ENCODE measurements at places on chromosomes 5 and 9. TPM values are rescaled to one million over a fixed set of nuclear protein-coding genes. Genes with fewer than 3 reads are reported as not detected.
A peak's percentile ranks its signal among the peaks of the same experiment; 100 is the strongest.

GRCh38 chr9:68844631-68845612 lies 139.9 kb downstream of the PIP5K1B start:
- no peak for DNase-seq

DNA sequence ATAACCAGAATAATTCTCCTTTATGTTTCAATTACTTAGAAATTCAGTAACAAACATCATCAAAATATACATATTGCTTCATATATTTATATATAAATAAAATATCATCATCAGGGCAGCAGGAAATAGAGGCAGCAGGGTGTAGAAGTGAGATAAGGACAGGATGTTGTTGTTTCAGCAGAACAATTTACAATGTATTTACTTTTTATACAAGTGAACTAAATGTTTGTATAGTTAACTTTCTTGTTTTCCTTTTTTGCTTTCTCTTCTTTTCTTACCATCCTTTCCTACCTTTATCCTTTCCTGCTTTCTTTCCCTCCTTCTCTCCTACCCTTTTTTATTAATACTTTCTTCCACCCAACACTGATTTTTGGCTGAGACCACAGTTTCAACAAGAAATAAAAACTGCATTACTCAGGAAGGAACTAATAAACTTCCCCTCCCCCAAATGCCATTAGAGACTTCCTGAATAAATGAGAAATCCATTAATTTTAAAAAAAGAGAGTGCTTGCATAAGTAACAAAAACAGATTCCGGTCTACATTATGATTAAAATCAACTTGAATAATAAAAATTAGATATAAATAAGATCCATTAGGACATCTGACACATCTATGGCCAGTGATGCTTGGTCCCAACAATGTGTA lies 159.8 kb upstream of the ACOT12 start:
- no peak for DNase-seq

DNA sequence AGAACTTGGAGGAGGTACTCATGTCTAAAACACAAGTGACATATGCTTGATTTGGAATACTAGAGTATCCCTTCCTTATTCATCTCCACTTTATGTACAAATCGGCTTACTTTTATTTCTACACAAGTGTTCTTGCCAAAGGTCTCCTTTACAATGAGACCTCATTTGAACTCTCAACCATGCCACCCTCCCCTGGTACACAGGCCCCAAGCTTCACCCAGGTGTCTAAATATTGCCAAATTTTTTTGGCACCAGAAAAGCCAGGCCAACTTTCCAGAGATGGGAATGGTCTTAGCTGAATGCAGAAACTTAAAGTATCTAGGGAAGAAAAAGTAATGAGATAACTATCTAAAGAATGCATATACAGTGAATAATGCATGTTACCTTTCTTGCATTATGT lies 18.9 kb downstream of the LYSMD3 start:
- DNase-seq, result no peak

The TPM2 gene
- total RNA-seq, result 110 TPM

DNA sequence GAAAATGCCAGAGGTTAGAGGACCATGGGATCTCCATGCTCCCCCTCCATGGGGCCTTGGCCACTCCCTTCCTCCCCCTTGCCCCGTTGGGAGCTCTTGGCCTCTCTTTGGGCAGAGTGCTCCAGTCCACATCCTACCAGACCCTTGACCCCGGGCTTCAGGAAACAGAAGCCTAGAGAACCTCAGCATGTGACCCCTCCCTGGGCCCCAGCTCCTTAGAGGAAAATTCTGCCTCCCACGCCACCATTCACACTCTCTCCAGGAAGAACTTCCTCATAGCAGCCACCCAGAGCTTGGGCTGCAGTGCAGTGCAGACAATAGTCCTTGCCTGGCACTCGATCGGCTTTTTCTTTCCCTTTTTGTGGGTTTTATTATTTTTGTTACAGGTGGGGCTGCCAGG lies 6.0 kb downstream of the LHX6 start:
- DNase-seq, result no peak

DNA sequence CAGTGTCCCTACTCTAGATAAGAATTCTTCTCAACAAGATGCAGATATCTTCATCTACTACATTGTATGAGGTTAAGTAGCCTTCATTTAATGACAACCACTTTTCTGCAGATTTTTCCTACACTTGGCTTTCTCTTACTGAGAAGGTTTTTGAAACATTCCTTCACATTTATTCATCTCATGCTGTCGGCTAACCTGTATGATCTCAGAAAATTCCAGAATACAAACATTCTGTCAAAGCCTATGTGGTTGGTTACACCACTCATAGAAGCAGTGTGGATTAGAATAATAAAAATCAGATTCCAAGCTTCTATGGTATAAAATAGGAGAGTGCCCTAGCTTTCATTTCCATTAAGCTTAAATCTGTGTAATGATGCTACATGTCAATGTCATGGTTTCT lies 39.4 kb upstream of the ERCC6L2 start:
- no peak for DNase-seq

DNA sequence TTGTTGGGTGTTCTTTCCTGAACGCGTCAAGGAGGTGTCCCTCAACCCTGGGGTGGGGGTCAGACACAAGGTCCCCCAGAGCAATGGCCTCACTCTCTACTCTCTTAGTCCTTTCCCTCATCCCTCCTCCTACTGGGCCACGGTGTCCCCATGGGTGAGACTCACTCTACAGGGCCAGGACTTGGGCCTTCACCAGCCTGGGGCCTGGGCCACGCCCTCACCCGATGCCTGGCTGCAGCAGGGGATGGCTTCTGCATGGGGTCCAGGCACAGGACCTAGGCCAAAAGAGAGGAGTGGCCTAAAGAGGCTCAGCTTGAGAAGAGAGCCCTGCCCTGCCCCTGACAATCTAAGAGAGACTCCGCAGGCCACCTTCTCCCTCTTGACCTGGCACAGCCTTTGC lies 5.8 kb downstream of the LCN12 start:
- DNase-seq, result no peak

- DNase-seq, result no peak
Measured at GRCh38 chr9:5449521-5450358, 602 bp upstream of the CD274 start.

The HAVCR2 gene
- 33.8 TPM for total RNA-seq

The FOXD4L5 gene
- total RNA-seq, result 0.38 TPM

The HSDL2 gene
- total RNA-seq, result 55.3 TPM

DNA sequence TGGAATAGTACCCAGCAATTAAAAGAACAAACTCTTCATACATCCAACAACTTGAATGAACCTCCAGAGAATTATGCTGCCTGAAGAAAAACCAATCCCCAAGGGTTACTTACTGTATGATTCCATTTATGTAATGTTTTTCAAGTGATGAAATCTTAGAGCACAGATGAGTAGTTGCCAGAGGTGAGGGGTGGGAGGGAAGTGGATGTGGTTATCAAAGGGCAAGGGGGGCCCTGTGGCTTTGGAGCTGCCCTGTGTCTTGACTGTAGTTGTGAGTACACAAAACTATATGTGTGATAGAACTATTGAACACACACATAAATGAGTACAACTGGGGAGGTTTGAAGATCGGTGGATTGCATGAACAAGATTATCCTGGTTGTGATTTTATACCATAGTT lies 115.8 kb upstream of the SLC25A48 start:
- DNase-seq, result no peak

GRCh38 chr9:112086627-112087026 lies 88.5 kb downstream of the SUSD1 start:
- DNase-seq, result no peak

GRCh38 chr9:71519098-71519696 lies 249.1 kb downstream of the CEMIP2 start:
- no peak for DNase-seq

The HSPB3 gene
- not detected for total RNA-seq

GRCh38 chr9:35079041-35079425 lies 709 bp downstream of the FANCG start:
- no peak for DNase-seq

The C9 gene
- total RNA-seq, result 0.27 TPM

The VLDLR gene
- 16.3 TPM for total RNA-seq

The PNPLA7 gene
- total RNA-seq, result 12.2 TPM

DNA sequence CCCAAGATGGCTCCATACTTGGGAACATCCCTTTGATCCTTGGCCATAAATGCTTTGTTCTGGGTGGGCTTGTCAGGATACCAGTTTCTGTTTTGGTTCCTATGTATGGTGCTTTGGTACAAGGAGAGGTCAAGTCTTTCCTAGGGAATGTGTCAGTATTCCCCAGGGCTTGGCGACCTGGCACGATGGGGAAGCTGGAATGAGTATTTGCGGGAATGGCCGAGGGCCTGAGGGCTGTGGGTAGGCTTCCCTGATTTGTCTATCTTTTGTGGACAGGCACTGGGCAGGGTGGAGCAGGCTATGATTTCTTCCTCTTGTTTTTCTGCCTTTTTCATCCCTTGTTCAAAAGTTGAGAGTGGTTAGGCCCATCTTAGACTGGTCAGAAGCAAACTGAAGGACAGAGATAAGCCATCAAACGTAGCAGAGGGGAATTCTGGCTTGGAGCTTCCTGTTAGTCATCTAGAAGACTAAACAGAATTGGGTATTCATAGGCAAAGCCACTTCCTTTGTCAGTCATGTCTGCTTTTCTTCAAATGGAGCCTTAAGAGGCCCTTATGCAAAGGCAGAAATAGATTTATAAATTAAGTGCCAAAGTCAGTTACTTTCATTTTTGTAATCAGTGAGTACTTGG lies 13.7 kb downstream of the DOCK2 start:
- no peak for DNase-seq

- DNase-seq, result peak; percentile 27
Measured at GRCh38 chr9:133003671-133004090, 25.2 kb downstream of the GFI1B start.

DNA sequence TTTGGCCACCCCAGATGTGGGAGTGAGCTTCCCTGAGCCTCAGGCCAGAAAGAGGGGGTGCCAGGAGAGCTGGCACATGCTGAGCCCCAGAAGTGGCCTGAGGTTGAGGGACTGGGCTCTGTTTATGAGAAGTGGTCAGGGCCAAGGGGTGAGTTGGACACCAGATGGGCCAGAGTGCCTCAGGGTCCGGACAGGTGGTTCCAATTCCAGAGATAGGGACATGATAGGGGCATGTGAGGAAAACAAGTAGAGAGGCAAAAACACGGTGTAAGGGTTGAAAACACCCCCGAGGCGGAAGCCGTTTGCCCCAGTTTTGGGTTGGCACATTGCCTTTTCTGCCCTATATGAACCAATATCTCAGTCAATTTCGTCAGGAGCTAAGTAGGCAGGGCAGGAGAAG lies 125.6 kb upstream of the NFIB start:
- no peak for DNase-seq

- DNase-seq, result no peak
Measured at GRCh38 chr5:178695556-178695955, 34.9 kb downstream of the ZNF354A start.

- DNase-seq, result no peak
Measured at GRCh38 chr5:149737355-149737754, 7.2 kb downstream of the PPARGC1B start.

DNA sequence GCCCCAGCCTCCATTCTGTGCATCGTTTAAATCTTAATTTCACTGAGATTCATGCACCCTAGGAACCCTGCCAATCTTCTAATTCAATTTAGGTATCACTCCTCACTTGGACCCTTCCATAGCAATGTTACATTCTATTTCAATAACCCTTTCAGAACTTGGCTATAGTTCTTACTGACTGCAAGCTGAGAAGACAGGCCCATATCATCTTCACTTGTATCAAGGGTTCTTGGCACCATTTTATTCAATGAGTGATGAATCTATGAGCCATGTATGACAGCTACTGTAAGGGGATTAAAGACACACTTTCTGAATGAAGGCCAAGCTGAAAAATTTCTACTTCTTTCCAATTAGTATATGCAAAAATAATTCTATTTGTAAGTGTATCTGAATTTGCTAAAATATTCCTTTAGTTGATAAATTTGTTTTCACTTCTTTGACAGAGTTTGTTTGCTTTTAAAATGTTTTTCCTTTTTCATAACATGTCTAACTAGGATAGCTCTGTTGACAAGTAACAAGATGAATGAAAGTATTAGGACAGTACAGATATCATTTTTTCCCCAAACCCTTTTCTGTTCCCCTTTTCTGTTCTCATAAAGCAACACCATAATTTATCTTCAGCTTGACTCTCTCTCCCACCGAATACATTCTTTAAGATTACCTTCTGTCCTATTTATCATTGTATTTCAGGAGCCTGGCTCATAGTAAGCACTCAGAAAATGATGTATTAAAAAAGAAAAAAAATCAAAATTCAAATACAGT lies 9.6 kb downstream of the ITGA2 start:
- DNase-seq, result no peak

The NEURL1B gene
- total RNA-seq, result 24.8 TPM

- DNase-seq, result no peak
Measured at GRCh38 chr5:111266491-111266890, 42.3 kb downstream of the CAMK4 start.

The SLC36A2 gene
- not detected for total RNA-seq

- no peak for DNase-seq
Measured at GRCh38 chr5:7961540-7961939, 92.6 kb downstream of the MTRR start.

DNA sequence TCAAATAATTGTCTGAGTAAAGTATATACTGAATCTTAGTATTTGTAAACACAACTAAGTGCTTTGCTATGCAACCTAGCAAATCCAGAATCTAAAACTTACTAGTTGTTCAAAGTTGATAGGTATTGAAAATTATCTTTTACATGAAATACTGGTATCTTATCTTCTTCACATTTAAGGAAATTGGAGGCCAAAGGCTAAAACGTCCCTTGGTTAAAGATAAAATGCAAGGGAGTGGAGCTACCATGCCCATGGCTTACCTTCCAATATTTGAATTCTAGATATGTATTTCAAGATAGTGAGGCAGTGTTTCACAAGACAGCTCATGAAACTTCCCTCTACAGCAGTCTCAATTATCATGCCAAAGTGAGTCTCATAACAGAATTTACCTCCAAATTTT lies 373.5 kb downstream of the KIAA0825 start:
- no peak for DNase-seq

The ZNF462 gene
- total RNA-seq, result 24.4 TPM

GRCh38 chr5:174172152-174172551 lies 126.6 kb downstream of the NSG2 start:
- DNase-seq, result no peak

DNA sequence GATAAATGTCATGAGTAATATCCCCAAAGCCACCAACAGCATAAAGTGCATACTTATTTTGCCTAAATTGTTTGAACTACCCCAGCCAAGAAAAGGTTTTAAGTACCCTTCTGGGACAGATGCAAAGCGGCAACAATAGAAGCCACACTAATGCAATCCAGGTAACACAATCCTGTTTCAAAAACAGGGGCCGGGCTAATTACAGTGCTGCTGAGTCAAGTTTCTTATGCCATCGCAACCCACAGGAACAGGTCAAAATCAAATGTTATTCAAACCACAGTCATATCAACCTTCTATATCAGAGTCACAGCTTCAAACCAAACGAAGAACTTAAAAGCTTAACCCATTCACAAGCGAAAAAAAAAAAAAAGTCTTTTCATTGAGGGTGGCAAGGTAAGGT lies 28.3 kb downstream of the EBF1 start:
- no peak for DNase-seq

GRCh38 chr9:126417043-126417442 lies 90.4 kb downstream of the MVB12B start:
- no peak for DNase-seq

DNA sequence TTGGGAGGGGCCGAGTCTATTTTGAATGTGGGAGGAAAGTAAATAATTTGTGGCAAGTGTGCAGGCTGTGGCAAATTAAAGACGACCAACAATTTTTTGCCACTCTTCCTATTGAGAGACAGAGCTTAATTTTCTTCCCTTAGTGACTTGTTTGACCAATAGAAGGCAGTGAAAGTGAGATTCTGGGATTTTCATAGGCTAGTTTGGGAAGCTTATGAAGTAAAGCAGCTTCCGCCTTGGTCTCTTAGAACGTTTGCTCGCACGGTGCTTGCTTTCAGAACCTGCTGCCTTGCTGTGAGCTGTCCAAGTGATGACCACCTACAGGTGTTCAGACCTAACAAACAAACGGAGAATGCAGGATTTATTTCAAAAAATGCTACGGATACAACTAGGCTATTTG lies 6.7 kb upstream of the OR1N2 start:
- no peak for DNase-seq

All from lower lobe of right lung (tissue), 2 donors.